Gastroesophageal sphincter (tissue), 4 donors: ENCODE measurements at places on chromosomes 3 and 15.

- peak; percentile 35 for ATAC-seq
Measured at GRCh38 chr3:16550305-16550675, 36.8 kb upstream of the RFTN1 start.

DNA sequence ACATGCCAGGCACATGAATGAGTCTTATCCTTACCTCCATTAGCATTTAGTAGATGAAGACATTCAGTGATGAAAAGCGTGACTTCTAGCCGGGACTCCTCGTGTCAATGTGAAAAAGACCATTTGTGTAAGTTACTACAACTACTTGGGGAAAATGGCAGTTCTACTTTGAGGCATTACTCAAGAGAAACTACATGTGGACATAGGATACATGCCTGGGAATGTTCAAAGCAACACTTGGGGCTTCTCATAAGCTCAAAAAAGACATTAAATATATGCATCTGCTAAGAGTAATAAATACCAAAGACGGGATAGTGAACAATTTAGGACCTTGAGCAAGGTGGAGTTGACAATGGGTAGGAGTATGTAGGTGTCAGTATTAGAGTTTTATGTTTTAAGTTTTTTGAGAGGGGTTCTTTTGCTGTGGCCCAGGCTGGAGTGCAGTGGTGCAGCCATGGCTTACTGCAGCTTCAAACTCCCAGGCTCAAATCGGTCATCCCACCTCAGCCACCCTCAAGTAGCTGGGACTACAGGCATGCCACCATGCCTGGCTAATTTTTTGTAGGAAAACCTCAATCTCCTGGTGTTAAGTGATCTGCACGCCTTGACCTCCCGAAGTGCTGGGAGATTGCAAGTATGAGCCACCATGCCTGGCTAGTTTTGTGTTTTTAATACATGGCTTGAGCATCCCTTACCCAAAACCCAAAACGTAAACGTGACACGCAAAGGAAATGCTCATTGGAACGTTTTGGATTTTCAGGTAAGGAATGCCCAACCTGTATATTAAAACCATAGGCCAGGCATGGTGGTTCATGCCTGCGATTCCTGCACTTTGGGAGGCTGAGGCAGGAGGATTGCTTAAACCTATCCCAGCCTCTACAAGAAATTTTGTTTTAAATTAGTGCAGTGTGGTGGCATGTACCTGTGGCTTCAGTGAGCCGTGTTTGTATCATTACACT lies 3.9 kb downstream of the RPLP1 start:
- no peak for ATAC-seq

DNA sequence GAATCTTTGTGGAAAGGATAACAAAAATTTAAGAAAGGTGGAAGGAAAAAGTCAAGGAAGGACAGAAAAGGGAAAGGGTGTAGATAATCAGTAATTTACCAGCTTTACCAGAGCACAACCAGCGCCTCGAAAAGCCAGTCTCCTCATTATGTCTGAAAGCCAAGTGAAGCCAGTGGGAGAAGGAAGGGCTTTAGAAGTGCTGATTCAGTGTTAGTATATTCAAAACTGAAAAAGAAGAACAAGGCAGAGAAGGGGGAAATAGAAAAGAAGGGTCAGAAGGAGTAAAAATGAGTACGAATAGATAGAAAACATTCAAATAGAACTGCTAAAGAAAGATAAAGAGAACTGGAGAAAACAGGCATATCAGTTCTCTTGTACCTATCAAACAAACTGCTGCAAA lies 4.1 kb downstream of the PBRM1 start:
- ATAC-seq, result no peak

- ATAC-seq, result no peak
Measured at GRCh38 chr3:179949412-179949811, 87.3 kb downstream of the PEX5L start.

- peak; percentile 54 for ATAC-seq
Measured at GRCh38 chr3:69012800-69013252, 658 bp downstream of the EOGT start.

GRCh38 chr15:66700802-66701421 lies 1.1 kb upstream of the SMAD6 start:
- peak; percentile 88 for ATAC-seq

DNA sequence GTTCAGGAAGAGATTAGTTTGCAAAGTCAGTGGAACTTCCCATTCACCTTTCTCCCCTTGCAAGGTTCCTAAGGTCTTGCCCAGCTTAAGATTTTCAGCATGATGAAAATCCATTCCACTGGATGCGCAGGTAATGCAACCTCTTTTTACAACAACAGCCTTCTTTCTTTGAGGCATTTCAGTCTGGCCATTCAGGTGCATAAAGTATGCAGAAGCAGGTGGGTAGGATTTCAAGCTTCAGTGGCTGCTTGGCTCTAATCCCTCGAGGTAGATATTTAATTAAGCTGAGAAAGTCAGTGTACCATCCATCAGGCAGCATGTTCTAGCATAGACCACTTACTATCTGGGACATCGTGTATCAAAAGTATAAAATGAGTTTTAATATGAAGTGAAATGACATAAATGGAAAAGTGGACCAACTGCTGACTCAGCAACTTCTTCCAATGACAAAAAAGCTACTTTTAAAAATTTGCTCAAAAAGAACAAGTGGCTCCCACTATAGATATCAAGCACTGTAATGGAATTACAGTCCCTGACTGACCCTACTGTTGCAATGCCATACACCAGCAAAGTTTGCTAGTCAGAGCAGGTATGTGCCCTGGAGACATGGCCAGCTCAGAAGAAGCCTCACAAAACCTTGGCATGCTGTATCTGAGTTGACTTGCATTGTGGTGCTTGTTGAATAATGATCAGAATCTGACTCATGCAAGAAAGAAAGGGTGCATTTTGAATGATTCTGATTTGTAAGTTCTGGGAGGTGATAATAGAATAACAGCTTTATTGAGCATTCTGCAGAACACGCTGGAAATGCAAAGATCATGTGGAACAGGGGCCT lies 459.9 kb upstream of the MCTP2 start:
- no peak for ATAC-seq

GRCh38 chr15:89115547-89115946 lies 27.3 kb downstream of the ABHD2 start:
- no peak for ATAC-seq

DNA sequence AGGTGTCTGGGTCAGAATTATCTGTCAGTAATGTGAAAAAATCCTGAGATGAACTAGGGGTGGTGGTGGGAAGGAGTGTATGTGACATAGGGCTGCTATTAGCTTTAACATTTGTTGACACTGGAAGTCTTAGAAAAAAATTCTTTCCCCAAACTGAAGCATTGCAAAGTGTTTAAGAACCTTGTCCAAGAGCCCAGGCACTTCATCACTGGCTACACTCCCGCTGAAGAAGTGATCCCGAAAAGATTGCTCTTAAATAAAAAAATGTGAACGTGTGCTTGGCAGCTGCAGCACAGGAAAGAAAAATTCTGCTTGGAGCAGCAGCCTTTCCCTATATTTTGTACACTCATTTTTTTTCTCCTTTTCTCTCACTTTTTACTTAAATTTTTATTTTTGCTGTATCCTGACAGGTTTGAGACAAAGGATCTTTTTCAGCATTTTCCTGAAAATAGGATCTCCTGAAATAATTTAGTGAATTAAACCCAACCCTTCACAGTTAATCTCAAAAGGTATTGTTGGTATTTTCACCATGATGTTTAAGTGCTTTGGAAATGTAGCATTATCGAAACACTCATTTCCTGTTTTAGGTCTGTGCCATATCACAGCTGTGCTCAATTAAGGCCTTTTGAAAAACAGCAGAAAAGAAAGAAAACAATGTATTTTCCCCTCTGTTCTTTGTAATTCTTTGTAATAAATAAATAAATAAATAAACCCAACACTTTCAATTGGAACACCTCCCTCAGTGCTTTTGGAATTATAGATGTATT lies 477.6 kb downstream of the ZNF385D start:
- ATAC-seq, result no peak

DNA sequence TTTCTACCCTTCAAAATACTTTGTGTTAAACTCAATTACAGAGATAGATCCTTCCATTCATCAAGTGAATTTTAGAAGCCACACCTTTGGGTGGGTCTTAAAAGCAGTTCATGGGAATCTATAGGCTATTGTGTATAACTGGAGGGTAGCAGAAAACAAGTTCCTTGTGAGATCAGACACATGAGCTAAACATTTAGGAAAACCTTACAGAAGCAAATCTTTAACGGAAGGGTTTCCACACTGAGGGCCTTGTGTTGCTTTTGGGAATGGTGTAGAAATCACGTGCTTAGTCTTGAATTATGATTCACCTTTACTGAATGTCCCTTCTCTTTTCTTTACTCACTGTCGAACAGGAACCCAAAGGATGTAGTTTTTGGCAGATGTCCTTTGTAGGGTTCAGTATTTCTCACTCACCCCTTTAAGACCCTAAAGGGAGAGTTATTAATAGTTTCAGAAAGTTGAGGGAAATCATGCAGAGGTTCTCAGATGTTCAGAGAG lies 257.3 kb upstream of the CTDSPL start:
- no peak for ATAC-seq

DNA sequence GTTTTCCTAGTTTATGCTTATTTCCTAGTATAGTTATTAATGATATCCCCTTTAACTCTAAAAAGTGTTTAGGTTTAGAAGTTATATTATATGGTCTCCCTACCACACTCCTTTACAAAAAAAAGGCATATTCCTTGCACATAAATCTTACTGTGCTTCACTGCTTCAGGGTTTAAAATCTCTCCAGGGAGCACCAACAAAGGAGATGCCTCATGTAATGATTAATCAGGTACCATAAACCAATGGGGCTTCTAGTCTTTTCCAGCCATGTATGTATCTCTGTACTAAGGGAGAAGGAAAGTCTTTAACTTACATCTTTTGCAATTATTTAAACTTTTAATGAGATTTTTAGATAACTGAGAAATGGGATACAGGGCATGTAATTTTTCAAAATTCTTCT lies 91.5 kb upstream of the RBMS3 start:
- ATAC-seq, result no peak

DNA sequence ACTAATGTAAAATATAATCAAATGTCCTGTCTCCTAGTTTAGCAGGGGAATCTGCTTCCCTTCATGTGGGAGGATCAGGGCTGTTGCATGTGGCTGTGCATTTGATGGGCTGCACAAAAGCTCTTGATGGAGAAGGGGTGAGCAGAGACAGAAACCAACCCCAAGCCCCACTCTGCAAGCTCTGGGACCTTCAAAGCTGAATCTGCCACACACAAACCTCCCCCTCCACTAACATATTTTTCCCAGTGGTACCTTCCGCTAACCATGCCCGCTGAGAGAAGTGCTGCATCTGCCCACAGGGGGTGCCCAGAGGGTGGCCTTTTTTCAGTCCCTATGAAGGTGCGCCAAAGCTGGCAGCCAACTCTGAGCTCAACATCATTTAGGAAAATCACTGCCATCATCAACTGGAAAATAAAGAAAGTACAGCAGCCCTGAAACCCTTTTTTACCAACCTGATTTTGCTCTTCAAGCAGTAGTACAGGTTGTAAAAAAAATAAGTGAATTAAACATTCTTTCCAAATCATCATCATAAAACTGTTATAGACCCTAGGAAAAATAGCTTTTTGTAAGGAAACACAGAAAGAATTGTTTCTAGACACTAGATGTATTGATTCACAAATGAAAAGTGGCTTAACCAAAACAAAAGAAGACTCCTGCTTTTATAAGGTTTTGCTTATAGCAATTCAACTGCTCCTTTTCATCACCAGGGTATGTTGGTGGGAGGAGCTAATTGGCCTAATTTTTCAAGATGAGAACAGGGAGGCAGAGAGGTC lies 97.0 kb downstream of the HHLA2 start:
- no peak for ATAC-seq

GRCh38 chr3:89806166-89806565 lies 698.7 kb downstream of the EPHA3 start:
- ATAC-seq, result no peak

GRCh38 chr3:122188737-122189136 lies 5.3 kb downstream of the CASR start:
- no peak for ATAC-seq

DNA sequence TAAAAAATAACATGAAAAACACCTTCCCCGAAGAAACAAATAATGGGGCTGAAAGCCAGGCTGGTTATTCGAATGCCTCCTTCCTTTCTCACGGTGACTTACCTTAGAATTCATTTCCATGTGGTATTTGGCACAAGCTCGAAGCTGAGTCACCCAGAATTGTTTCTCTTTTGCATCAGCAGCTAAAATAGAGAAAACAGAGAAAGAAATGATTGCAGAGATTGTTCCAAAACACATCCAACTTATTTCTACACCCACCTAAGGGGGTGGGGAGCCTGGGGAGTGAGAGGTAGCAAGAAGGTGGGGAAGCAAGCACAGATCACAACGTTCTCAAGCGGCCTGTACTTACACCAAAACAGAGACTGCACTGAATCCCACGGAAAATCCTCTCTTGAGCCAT lies 104.7 kb downstream of the OSBPL10 start:
- no peak for ATAC-seq

GRCh38 chr3:160009525-160009924 lies 20.9 kb downstream of the IL12A start:
- no peak for ATAC-seq

DNA sequence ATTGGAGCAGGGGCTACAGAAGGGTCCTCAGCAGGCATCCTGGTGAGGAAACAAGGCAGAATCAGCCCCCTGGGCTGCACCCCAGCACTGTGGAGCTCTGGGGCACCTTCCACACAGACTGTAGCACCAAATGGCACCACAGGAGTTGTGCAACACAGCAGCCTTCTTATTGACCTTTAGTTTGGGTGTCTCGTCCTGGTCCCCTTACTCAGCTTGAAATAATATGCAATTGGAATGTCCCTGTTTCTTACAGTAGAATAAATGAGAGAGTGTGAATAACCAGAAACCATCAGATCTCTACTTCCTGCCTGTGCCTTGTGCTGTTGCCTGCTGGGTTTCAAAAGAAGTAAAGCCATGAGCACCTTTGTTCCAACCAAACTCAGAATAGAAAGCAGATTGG lies 44.5 kb downstream of the RPLP1 start:
- ATAC-seq, result no peak

- ATAC-seq, result no peak
Measured at GRCh38 chr15:39447881-39448280, 133.0 kb upstream of the THBS1 start.

GRCh38 chr15:88710027-88710715 lies 71.4 kb downstream of the ISG20 start:
- no peak for ATAC-seq

DNA sequence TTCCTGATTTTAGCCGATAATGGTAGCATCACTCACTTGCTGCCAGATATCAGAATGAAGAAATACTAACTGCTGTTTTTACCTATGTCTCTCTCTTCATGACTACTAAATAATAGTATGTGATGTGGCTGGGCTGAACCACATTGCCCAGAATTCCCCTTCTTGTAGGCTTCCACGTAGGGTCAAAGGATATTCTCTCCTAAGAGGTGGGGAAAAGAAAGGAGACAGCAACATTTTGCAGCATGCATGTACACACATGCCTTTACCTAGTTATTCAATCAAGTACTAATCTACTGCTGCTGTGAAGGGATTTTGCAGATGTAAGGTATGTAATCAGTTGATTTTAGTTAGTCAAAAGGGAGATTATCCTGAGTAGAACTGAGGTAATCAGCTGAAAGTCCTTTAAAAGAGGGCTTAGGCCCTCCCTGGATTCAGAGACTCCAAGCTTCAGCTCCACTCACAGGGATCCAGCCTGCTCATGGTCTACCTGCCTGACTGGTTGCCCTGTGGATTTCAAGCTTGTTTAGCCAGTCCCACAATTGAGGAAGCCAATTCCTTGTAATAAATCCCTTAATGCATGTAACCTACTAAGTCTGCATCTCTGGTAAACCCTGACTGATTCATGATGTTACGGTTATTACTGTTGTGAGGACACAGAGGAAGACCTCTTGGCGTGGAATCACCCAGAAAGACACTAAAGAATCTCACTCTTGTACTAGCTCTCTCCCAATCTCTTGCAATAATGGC lies 20.4 kb downstream of the PLD1 start:
- no peak for ATAC-seq

- no peak for ATAC-seq
Measured at GRCh38 chr15:49644364-49644794, 23.5 kb downstream of the DTWD1 start.
